Stimulated activated CD4-positive, alpha-beta T cell treated with anti-CD3 and anti-CD28 coated beads, Interleukin-12 subunit alpha, Interleukin-12 subunit beta, amount 100 ng/mL, for 24 hours (primary cell): ENCODE measurements at places on chromosomes 5 and 9.

DNA sequence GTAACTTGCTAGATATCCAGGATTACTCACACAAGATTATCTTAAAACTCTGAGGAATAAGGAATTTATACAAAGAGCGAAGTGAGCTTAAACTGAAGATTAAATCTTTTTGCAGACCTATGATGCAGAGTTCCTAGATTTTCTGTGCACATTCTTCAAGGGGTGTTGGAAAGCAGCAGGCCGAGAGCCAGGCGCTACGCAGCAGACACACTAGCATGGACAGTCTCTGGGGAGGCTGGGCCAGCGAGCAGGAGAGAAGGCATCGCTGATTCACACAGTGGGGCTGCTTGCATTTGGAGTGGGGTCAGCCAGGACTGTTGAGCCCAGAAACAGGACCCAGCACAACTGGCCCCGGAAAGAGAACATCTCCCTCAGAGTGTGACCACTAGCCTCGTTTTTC is 136.3 kb downstream of the ADAMTS16 start:
- DNase-seq, result no peak

GRCh38 chr9:112422417-112423148 is 42.7 kb downstream of the HSDL2 start:
- no peak for DNase-seq

DNA sequence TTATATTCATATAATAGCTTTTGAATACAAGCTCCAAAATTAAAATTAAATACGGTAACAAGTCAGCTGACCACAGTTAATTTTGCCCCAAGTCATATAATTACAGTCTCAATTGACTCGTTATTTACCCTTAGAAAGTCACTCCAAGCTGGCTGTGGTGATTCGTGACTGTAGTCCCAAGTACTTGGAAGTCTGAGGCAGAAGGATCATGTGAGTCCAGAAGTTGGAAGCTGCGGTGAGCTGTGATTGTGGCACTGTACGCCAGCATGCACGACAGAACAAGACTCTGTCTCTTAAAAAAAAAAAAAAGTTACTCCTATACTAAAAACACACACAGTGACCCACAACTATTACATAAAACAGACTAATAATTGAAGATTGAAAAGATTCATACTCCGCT is 31.6 kb upstream of the DTWD2 start:
- DNase-seq, result no peak

- DNase-seq, result no peak
Observed at GRCh38 chr5:43309637-43310036, 3.6 kb downstream of the HMGCS1 start.

DNA sequence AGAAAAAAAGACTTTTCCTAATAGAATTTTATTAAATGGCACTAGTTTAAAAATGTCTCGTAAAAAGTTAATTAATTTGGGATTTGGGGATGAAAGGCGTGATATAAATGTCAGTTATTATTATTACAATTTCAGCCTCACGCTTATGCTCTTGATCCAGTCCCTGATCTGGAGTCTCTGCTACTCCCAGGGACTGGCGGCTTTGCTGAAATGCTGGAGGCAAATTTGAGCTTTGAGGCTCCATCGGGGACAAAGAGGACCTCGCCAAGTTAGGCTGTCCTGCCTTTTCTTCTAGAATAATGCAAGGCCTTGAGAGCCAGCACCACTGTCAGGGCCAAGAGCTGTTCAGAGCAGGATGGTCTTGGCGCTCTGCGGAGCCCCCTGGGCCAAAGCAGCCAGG is 69.7 kb downstream of the ZNF618 start:
- no peak for DNase-seq

- DNase-seq, result no peak
Observed at GRCh38 chr5:118580949-118581348, 407.4 kb downstream of the DTWD2 start.

DNA sequence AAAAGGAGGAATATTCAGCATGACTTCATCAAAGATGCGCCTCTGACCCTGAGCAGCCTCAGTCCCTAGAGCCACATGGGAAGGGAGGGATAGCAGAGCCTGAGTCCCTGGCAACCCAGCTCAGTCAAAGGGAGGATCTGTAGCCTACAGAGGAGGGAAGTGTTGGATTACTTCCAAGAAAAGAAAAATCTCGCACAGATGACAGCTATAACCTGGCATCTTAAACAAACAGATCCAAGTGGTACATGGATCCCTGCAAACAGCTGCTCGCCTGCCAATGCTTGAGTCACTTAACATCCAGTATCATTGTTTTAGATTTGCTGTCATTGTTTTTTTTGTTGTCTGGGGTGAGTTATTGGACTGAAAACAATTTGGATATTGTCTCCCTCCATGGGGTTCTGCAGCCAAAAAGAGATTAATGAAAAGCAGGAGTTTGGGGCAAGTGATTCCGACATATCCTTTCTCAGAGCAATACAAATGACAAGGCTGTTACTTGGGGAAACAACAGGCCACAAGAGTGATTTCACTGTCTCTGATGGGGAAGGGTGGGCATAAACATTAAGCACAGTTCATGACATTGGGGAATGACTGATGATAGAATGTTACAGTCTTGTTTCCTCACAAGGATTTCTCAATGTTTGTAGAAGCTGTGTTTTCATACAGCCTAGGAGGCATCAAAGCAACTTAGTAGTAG is 153.5 kb upstream of the KIF2A start:
- DNase-seq, result no peak
